ENCODE measurements at places on chromosomes 2 and 18. TPM values are rescaled to one million over a fixed set of nuclear protein-coding genes. Genes with fewer than 3 reads are reported as not detected.

Gene SERPINB10
- not detected for total RNA-seq

Gene GALNT14
- total RNA-seq: not detected

Gene PLCD4
- not detected for total RNA-seq

DNA sequence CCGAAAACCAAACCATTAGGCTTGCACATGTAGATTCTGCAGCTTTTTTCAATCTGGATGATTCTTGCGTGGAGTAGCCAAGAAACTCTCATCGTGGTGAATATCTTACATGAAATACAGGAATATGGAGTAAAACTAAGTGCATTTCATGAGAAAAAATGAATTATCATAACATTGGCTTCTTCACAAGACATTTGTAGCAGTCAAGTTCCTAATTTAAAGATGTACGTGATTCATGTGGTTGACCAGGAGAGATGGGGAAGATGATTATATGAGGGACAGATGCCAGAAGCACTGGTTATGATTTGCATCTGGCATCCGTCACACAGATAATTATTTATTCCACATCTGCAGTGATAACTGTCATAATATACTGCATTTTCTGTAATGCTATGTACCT, 90.4 kb downstream of the ANTXR1 start:
- no peaks in the 10 kb centered on the region for H3K4me1 ChIP-seq
- H3K27ac ChIP-seq: no peak overlapping the region
- DNase-seq: no peak
- H3K36me3 ChIP-seq: no peaks in the 10 kb centered on the region
- no peaks in the 10 kb centered on the region for H3K27me3 ChIP-seq
- no peak overlapping the region for H3K4me3 ChIP-seq

GRCh38 chr2:105814291-105814940, 69.7 kb downstream of the NCK2 start:
- H3K36me3 ChIP-seq: 0 out of 3 replicates have a peak, but pooled peaks cover 5% of the 10 kb centered on the region
- H3K4me1 ChIP-seq: peaks cover 18% of the 10 kb centered on the region

GRCh38 chr18:13451213-13451540, 232.6 kb downstream of the LDLRAD4 start:
- H3K27ac ChIP-seq: no peak overlapping the region
- H3K27me3 ChIP-seq: peaks cover 71% of the 10 kb centered on the region
- H3K4me1 ChIP-seq: no peaks in the 10 kb centered on the region
- no peak for DNase-seq
- H3K36me3 ChIP-seq: no peaks in the 10 kb centered on the region

- DNase-seq: peak; percentile 72
- peaks cover 4% of the 10 kb centered on the region for H3K4me1 ChIP-seq
- no peak overlapping the region for H3K27ac ChIP-seq
Measured at GRCh38 chr2:119476301-119477112, 44.9 kb downstream of the TMEM37 start.

Measured in K562 (cell line).